Hematopoietic multipotent progenitor cell treated with erythropoietin and hydrocortisone succinate and interleukin-3 and kit ligand, for 17 days (in vitro differentiated cells): ENCODE measurements at places on chromosomes 2 and 18.

DNA sequence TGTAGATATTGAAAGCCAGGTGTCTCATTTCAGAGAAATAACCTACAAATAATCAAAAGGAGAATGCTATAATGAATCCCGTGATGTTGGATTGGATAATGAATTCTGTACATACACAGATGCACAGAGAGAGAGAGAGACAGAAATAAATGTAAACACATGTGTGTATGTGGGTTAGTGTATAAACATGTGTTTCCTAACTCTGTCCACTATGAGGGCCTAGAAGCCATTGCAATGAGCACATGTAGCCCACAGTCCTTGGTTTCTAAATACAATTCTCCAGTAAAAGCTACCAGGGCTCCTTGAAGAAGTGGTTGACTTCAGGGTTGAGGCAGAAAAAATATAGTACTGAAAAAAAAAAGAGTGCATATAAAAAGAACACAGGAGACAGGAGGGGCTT lies 109.5 kb downstream of the INHBB start:
- no peak for DNase-seq

GRCh38 chr18:47342566-47342965 lies 91.1 kb upstream of the SKOR2 start:
- DNase-seq: no peak

- DNase-seq: no peak
Measured at GRCh38 chr2:210459880-210460279, 16.7 kb downstream of the LANCL1 start.

DNA sequence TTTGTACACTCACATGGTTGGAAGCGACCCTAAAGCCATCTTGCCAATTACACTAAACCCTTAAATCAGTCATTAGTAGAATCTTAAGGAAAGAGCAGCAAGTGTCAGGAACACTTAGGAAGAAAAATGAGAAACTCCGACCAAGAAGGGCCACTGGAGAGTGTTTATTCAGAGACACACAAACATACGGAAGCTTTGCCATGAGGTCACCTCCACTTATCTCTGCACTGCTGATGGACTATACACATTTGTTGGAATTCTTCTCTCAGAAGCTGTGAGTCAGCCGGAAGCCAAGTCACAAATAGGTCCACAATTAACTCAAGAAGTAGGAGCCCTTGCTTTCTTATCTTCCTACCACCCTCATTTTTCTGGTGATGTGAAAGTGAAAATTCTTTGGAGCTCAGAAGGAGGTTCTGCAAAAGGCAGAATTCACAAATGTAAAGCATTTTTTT lies 21.6 kb downstream of the BMP10 start:
- no peak for DNase-seq

- no peak for DNase-seq
Measured at GRCh38 chr18:62992877-62993365, 277.6 kb downstream of the PHLPP1 start.

DNA sequence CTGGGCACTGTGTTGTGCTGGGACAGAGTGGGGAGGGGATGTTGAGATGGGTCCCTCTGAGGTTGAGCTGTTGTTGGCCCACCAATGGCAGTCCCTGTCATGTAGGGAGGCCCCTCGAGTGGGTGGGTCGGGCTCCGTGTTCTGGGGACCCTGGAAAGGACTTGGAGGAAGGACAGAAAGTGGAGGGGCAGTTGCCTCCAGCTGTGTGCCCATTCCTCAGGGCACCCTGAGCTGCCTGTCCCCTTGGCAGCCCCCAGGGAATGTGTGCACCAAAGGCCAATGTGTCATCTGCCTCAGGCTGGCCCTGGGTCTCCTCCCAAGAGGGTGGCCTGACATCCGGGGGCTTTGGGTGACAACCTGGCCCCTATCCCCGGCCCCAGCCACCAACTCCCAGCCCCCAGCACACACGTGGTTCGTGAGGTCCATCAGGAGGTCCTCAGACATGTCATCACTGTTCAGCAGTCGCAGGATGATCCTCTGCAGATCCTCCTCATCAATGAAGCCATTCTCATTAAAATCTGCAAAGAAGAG lies 57.7 kb downstream of the CIB4 start:
- no peak for DNase-seq

DNA sequence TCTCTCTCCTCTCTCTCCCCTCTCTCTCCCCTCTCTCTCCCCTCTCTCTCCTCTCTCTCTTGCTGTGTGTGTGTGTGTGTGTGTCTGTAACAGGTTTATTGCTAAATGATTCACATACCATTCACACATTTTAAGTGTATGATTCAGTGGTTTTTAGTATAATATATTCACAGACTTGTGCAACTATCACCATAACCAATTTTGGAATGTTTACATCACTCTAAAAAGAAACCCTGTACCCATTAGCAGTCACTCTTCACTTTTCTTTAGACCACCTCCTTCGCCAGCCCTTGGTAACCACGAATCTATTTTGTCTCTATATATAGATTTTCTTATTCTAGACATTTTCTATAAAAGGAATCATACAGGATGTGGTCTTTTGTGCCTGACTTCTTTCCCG lies 11.4 kb downstream of the THNSL2 start:
- DNase-seq: no peak

DNA sequence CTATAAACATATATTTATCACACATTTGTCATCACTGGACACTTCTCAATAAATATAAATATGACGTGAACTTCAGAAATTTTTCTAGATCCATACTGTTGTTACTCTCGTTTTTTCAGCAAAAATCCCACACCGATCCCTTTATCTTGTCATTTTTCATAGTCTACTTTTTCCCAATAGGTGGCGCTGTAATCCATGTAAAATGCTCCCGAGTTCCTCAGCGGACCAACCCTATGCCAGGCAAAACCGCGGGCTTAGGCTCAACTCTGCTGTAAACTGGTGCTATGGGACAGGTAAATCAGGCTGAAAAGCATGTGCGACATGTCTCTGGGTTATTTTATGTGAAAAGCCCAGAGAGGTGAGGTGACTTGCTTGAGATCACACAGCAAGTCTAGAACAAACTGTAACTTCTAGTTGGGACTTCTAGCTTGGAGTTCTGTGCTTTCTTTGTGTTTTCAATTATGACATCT lies 104.0 kb downstream of the COBLL1 start:
- peak; percentile 76 for DNase-seq

GRCh38 chr2:229714736-229715541 lies 584 bp upstream of the DNER start:
- no peak for DNase-seq

- no peak for DNase-seq
Measured at GRCh38 chr2:191697870-191698269, 19.9 kb downstream of the NABP1 start.

GRCh38 chr18:42288129-42288528 lies 333.1 kb downstream of the PIK3C3 start:
- DNase-seq: no peak
